ENCODE measurements at places on chromosomes 5 and 9.

DNA sequence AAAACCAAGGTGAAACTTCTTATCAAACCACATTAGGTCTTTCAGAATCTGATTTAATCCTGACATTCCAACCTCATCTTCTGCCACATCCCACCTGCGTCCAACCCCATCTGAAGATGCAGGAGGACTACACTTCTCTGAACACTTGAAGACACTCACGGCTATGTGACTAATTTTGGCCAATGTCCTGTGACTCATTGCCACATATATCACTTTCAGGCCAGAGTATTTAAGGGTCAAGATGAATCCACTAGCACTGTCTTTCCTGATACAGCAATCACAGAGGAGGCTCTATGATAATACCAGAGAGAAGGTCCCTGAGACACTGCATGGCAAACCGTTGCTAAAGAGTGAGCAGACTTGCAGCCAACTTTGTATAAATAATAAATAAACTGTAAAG is 323.4 kb downstream of the NR2F1-AS1 start:
- DNase-seq = no peak

DNA sequence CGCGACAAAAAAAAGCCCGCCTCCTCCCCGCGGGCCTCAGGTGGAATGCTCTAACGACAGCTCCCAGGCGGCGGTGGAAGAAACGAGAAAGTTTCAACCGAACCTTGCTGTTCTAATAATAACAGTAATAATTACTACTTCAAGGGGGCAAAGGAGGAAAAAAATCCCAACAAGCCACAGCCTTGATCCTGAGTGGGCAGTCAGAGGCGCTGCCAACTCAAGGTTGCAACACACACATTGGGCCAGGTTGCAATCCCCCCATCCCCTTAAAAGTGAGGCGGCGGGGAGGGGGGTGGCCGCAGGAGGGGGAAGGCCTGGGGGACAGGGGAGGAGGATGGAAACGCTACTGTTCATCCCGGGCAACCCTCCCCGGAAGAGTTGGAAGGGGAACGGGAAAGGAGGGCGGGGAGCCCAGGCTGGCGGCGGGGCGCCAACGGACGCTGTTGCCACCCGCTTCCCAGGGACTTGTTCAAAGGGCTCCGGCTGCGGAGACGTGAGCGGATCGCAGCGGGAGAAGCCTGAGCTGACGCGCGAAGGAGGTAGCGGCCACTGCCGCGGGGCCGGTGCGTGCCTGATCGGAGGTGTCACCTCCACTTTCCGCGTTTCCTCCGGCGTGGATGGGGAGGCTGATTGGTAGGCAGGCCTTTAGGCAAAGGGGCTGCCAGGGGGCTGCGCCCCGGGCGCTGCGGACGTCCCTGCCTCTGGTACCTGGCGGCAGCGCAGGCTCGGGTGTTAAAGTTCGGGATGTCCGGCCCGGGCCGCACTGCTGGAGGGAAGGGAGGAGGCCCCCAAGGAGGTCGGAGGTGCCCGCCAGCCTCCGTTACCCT is 647 bp downstream of the SMARCA2 start:
- peak; percentile 49 for DNase-seq

DNA sequence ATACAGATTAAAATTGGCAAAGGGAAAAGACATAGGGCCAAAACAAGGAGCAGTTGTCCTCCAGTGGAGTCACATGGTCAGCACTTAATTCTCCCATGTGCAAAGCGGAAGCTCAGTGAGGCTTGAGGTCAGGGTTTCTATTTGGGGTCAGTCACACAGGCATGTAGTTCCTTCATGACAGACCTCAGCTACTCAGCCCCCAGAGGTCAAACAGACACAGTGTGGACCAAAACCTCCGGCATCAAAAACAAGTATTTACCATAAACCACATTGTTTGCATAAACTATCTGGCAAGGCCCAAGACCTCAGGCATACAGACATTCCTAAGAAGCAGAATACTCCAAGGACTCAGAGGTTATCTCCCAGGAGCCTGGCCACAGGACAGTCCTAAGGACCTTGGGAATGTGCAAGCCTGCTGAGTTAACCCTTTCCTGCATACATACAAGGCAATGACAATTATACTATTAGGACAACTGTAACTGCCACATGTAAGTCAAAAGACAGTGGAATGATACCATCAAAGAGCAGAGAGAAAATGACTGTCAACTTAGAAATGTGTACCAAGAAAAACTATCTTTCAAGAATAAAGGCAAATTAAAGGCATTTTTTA is 28.7 kb upstream of the FNIP1 start:
- no peak for DNase-seq

DNA sequence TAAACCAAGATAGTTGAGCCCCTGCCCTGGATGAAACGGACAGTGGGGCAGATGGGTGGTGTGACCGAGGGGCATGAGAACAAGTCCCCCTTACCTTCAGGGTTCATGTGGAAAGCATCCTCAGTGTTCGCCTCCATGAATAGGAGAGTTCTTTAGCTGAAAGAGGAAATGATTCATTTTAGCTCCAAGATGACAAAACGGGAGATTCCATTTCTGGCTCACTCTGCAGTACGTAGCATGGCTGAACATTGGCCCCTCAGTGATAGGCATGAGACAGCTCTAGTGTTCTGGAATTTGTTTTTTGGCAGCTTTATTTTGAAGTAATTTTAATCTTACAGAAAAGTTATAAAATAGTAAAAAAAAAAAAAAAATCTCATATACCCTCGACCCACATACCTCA is 70.2 kb upstream of the AGXT2 start:
- DNase-seq = no peak

- no peak for DNase-seq
Observed at GRCh38 chr5:128750155-128750554, 212.1 kb upstream of the FBN2 start.

- DNase-seq = no peak
Observed at GRCh38 chr5:103800741-103801495, 238.3 kb upstream of the NUDT12 start.

DNA sequence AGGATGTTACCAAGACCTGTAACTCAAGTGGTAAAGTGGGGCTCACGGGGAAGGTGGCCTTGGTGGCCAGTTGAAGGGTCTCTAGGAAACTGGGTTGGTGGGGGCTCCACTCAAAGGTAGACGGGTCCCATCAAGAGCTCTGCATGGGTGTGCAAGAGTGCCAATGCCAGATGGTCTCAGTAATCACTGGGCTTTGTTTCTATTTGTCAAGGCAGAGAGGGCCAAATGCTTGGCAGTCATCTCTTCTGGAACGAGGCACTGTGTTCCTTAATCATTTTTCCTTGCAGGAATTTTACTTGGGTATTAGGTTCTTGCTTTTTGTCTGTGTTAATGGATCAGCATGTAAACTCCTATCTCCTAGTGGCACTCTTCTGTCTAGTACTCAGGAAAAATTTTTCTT is 220.8 kb downstream of the DIRAS2 start:
- no peak for DNase-seq

GRCh38 chr9:1354086-1354485 is 303.9 kb downstream of the DMRT2 start:
- no peak for DNase-seq

- DNase-seq = no peak
Observed at GRCh38 chr5:97412959-97413358, 229.9 kb upstream of the RIOK2 start.

- DNase-seq = no peak
Observed at GRCh38 chr5:149677731-149678130, 52.4 kb upstream of the PPARGC1B start.

GRCh38 chr5:79831381-79832309 is 142.0 kb downstream of the CMYA5 start:
- DNase-seq = no peak

GRCh38 chr9:137198051-137198901 is 2.3 kb downstream of the TPRN start:
- DNase-seq = no peak

DNA sequence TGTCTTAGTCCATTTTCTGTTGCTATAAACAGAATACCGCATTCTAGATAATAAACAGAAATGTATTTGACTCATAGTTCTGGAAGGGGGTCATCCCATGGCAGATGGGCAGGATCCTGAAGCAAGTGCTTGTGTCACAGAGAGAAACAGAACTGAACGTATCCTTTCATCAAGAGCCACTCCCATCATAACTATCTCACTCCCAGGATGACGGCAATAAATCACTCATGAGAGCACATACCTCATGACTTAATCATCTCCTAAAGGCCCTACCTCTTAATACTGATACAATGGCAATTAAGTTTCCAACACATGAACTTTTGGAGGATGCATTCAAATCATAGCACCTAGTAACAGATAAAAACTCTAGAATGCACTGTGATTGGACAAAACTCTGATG is 142.9 kb downstream of the CAMK4 start:
- no peak for DNase-seq

DNA sequence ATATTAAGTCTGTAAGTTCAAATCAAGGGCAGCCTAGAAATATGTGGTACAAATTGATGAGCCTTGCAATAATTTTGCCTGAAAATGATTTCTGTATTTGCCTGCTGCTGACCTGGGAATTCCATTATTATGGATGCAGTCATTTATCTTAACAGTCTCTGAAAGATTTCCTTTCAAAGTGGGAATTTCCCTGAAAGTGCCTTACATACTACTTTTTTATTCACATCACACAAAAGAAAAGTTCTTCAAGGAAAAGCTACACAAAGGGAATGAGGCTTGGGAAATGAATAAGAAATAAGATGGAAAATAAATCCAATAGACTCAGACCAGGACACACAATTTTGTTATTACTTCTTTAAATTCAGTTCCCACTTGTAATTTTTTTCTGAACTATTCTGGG is 537.8 kb upstream of the PTGER4 start:
- no peak for DNase-seq

- DNase-seq = no peak
Observed at GRCh38 chr5:145780982-145781381, 54.2 kb downstream of the PRELID2 start.

DNA sequence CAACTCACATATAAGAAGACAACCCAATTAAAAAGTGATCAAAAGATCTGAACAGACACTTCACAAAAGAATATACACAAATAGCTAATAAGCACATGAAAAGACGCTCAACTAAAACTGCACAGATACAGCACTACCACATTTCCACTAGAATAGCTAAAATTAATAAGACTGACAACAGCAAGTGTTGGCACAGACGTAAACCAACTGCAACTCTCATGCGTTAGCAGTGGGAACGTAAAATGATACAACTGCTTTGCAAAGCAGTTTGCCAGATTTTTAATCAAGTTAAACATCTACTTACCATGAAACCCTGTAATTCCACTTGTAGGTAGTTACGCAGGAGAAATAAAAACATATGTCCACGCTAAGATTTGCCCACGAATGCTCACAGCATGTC is 9.0 kb downstream of the SEMA4D start:
- DNase-seq = no peak

- DNase-seq = no peak
Observed at GRCh38 chr9:3664044-3664443, 138.2 kb upstream of the RFX3 start.

- DNase-seq = no peak
Observed at GRCh38 chr5:130032807-130033206, 128.5 kb downstream of the CHSY3 start.

GRCh38 chr5:154358516-154359220 is 87.1 kb upstream of the SAP30L start:
- DNase-seq = no peak

- no peak for DNase-seq
Observed at GRCh38 chr5:109516390-109516789, 106.6 kb upstream of the PJA2 start.

- DNase-seq = no peak
Observed at GRCh38 chr9:15403155-15403554, 19.5 kb upstream of the SNAPC3 start.

DNA sequence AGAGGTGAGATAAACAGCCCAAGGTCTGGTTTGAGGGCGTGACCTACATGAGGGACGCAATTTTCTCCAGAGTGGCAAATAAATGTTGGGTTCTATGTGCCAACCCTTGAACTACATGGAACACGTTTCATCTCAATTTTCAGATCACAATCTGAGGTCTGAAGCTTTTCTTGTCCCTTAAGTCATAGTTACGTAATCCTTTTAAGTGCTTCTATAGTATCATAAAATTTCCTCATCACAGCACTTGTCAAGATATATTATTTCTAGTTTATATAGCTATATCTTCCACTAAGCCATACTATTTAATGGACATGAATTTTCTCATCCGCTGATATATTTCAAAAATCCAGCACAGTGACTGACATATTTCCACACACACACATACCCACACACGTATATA is 53.1 kb upstream of the GRIN3A start:
- no peak for DNase-seq

GRCh38 chr5:674630-675011 is 18.5 kb downstream of the TPPP start:
- DNase-seq = no peak

DNA sequence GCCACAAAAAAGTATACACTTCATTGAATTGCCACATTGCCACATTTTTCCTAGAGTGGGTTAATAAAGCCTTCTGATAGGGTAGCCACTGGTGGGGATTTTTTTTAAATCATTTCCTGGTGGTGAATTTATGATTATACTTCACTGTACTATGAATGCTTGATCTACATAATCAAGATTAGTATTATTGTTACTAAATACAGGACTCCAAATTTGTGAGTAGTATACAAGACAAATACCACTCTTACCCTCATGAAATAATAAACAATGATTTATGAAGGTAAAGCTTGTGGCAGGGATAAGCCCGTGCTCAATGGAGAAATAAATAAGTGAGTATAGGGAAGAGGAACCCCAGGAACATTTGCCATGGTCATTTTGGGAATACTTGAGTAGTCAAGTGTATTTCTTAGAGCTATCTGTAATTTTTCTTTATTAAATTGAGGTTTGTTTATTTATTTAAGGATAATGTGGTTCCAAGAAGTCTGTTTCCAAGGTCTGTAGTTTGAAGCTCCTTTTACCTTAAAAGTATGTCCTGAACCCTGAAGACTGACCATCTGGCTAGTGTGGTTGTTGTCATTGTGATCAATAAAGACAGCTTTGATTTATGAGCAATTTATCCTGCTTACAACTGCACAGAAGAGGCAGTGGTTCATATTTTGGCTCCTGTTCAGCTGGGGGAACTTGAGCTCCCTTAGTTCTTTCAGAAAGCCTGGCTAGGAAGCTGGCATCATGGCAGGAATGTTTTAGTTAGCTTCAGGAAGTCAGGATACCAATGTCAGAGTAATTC is 118.6 kb downstream of the ZSWIM6 start:
- no peak for DNase-seq

DNA sequence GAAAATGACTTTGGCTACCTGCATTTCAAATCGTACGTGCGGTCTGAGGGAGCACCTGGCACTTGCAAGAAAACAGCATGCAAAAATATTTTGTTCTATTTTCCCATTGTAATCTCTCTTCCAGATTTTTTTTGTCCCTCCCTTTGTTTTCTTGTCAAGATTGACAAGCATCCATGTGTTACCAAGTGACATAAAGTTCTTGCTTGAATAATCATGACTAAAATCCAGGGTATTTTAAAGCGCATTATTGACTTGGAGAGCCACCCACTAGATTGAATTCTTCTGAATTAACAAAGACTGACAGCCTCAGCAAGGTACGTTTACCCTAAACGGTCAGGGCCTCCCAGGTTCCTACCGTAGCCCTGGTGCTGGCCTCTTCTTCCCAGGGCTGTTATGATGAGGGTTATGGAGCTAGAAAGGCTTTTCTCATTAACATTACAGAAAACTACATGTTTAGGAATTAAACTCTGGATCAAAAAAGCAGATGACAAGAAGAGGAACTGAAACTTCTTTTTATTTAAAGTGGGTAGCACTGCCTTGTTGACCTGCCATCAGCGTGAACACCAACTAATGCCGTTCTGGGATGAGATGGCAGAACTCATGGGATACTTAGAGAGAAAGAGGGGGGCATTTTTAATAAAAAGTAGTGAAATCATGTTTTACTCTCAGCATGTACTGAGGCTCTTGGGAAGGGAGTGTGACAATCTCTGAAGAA is 297.0 kb downstream of the EFNA5 start:
- no peak for DNase-seq

- DNase-seq = no peak
Observed at GRCh38 chr5:64949331-64949730, 180.6 kb downstream of the CWC27 start.

- no peak for DNase-seq
Observed at GRCh38 chr5:82422751-82423181, 144.6 kb upstream of the RPS23 start.
